ENCODE measurements at places on chromosomes 6 and 20. TPM values are rescaled to one million over a fixed set of nuclear protein-coding genes. Genes with fewer than 3 reads are reported as not detected.

The GJA10 gene
- total RNA-seq: not detected

GRCh38 chr6:108687921-108688320 lies 127.2 kb downstream of the FOXO3 start:
- no peak for DNase-seq

DNA sequence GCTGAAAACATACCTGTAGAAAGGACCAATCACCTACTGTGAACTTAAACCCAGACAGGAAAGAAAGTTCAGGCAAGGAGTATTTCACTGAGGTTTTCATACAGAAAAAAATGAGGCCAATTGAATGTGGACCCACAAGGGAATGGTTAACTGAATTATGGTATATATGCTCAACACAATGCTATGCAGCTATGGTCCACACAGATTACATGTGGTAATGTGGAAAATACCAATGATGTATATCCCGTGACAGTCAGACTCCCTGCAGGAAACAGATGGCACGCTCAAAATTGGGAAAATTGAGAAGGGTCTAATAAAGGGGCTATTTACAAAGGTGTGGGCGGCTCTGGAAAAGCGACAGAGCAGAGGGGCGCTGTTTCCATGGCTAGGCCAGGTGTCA lies 47.1 kb upstream of the PIM1 start:
- DNase-seq: no peak

The MICB gene
- total RNA-seq: 1.8 TPM

GRCh38 chr6:125631165-125631564 lies 118.3 kb upstream of the HEY2 start:
- DNase-seq: no peak

DNA sequence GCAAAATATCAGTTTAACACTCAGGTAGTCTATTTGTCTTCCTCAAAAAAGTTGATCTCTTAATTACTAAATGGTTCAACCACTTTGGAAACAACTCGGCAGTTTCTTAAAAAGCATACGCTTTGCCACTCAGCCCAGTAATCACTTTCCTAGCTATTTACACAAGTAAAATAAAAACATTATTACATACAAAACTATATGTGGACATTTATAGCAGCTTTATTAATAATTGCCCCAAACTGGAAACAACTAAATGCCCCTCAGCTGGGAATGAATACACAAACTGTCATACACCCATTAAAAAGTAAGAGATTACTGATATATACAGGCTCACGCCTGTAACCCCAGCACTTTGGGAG lies 7.4 kb downstream of the EEF1A1 start:
- DNase-seq: no peak

The IL17A gene
- total RNA-seq: not detected

The ZBP1 gene
- total RNA-seq: 0.23 TPM

DNA sequence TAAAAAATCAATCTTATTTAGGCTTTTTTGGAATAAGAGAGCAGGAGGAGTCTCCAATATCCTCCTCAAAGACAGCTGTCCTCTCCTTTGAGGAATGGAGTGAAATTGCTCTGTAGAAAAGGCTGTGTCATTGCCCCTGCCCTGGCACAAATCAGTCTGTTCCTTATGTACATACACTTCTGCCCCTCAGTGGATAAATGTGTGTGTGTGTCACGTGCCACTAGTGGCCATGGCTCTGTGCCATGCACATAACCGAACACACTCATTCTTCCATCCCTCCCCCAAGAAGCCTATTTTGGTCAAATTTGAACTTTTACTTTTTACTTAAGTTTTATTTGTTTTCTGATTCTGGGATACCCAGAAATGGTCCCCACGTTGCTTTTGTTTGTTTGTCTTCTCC lies 49.2 kb downstream of the ANKS1A start:
- no peak for DNase-seq

The C20orf173 gene
- not detected for total RNA-seq

The RWDD2A gene
- total RNA-seq: 4.3 TPM

DNA sequence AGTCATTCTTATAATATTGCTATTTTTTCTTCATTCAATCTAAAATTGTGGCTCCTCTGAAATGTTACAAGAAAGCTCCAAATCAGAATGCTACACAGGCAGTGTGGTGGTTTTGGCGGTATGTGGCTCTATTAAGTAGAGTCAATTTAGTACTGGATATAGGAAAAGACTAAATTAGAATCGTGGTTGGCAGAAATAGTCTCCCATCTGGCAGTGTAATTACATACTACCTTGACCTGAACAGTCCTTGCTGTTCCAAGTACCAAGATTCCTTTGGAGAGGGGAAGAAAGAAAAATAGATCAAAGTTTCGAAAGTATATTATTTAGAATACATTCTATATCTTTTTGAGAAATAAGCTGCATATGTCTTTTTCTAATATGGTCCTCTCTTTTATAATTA lies 78.2 kb downstream of the C6orf118 start:
- DNase-seq: no peak

GRCh38 chr20:50799176-50799889 lies 4.5 kb downstream of the BCAS4 start:
- no peak for DNase-seq

The B3GALT4 gene
- total RNA-seq: 10.1 TPM

The ZNF318 gene
- 14.0 TPM for total RNA-seq

The PRL gene
- total RNA-seq: not detected

The DAAM2 gene
- total RNA-seq: 7.6 TPM

The ADGRB3 gene
- 1.5 TPM for total RNA-seq

The BTBD3 gene
- total RNA-seq: 34.5 TPM

GRCh38 chr6:81772741-81773140 lies 20.3 kb upstream of the TENT5A start:
- no peak for DNase-seq

DNA sequence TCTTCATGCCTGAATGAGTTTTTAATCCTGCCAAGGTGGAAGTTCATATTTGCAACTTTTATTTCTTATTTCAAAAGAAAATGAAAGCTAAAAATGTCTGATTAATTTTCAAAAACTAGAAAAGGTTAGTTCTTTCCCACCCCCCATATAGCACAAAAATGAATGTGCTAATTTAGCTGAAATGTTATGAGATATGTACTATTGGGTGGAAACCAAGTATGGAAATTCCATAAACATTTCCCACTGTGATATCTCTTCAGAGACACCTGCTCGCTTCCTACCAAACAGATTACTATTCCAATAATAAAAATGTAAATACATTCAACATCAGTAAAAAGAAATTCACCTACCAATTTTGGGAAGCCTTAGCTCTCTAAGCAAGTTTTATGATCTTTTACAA lies 678.6 kb upstream of the ID4 start:
- no peak for DNase-seq

The OXT gene
- not detected for total RNA-seq

The PRKN gene
- 33.0 TPM for total RNA-seq

Data from right cardiac atrium (tissue), 5 donors.